CD4-positive, alpha-beta T cell treated with Interleukin-2 at 100 ng/mL for 4 hours (primary cell): ENCODE measurements at places on chromosomes 1 and 21.

GRCh38 chr1:225242611-225243010, 185.2 kb downstream of the LBR start:
- no peak for DNase-seq

GRCh38 chr1:101199637-101199982, 37.2 kb upstream of the S1PR1 start:
- no peak for DNase-seq

- no peak for DNase-seq
Measured at GRCh38 chr1:227213426-227213825, 104.9 kb downstream of the CDC42BPA start.

DNA sequence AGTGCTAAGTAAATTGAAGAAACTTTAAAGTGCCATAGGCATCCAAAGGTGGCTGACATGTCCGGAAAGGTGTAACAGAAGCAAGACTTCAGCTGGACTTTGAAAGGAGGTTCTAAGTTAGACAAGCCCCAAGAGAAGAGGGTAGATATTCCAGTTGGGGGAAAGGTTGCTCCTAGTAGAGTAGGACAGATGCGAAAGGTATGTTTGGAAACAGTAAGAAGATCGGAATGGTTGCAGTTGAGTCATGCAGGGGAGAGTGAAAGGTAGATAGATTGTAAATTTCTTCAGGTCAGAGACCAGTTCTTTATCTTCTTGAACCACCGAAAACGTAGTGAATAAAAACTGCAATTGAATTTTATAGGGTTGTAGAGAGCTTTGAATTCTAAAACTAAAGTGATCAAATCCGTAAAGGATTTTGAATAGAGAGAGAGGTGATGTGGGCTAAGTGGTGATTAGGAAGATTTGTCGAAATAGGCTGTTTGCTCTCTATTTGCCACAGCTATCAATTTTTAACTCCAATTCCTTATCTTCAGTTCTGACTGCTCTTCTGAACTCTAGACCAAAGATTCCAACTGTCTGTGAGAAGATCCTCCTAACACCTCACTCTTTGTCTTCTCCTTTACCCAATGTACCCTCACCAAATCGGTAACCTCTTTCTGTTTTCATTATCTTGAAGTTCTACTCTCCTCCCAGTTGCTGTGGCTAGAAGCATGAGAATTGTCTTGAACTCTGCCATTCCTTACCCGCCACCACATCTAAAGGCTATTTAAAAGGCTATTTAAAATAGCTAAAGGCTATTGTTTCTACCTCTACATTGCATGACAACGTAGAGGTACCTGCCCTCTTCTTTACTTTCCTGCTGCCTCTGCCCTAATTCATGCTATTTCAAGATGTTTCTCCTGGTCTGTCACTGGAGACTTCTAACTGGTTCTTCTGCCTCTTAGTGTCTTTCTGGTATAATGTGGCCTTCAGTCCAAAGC, 16.7 kb downstream of the MACF1 start:
- DNase-seq = no peak

DNA sequence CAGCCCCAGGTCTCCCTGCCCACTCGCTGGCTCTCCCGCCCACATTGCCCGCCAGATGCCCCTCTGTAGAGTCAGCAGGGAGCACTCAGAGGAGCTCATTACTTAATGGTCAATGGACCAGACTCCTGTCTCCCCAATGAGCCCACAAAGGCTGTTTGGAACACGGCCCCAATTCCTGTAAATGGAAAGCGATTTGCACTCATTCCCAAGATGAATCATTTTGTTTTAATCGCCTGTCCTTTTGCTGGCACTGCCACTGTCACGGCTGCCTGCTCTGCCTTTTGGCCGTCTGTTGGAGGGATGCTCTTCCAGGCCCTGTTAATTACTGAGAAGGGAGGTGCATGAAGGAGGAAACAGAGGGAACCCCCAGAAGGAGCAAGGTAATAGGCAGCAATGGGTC, 44.8 kb upstream of the ATP2B4 start:
- DNase-seq = no peak

DNA sequence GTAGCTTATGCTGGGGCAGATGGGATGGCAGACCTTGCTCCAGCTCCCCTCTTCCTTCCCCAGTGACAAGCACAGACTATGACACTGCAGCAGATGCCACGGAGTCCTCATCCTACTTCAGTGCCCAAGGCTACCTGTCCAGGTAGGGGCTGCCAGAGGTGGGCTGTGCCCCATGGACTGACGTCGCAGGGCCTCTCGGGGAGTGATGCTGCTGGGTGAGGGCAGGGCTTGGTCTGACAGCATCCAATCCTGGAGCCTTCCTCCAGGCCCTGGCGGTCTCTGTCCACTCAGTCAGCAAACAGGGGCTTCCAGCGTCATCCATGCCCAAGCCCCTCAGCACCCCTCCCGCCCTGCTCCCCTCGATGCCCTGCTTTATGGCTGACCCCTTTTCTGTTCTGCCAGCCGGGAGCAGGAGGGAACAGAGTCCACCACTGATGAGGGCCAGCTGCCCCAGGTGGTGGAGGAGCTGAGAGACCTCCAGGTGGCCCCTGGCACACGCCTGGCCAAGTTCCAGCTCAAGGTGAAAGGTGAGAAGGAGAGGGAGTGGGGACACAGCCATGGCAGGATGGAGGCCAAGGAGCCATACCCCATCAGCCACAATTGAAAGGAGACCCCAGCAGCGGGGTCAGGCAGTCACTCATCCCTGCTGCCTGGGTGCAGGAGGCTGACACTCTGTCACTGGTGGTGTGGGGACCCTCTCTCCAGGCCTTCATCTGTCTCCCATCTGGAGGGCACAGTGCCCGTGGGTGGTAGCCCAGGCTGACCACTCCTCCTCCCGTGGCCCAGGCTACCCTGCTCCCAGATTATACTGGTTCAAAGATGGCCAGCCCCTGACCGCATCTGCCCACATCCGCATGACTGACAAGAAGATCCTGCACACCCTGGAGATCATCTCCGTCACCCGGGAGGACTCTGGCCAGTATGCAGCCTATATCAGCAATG, 73.6 kb downstream of the TRIM11 start:
- DNase-seq = no peak

DNA sequence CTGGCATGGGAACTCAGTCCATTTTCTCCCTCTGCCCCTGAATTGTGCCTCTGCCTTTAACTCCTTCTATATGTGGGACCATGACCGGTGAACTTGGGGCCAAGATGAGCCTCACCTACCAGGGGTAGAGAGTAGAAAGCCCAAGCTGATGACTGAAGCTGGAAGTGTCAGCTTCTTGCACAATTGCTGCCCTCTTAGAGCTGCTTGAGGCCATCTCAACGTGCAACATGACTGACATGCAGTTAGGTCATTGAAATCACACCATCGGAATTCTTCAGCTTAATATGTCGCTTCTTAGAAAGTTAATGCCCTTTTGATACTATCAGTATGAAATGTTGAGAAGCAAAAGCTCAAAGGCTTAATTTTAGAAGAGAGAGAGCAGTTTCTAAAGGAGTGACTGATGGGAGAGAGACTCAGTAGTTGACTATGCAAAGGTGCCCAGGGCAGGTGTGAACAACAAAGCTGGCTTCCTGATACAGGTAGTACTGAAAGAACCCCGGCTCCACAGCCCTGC, 89.4 kb upstream of the UBE2U start:
- DNase-seq = no peak

- DNase-seq = no peak
Measured at GRCh38 chr1:204337036-204337429, 22.7 kb downstream of the PLEKHA6 start.
